GM04503 (cell line): ENCODE measurements at places on chromosomes 7 and 10.

- DNase-seq, result no peak
These were observed 256.0 kb upstream of the MKI67 start for GRCh38 chr10:128382225-128382624.

DNA sequence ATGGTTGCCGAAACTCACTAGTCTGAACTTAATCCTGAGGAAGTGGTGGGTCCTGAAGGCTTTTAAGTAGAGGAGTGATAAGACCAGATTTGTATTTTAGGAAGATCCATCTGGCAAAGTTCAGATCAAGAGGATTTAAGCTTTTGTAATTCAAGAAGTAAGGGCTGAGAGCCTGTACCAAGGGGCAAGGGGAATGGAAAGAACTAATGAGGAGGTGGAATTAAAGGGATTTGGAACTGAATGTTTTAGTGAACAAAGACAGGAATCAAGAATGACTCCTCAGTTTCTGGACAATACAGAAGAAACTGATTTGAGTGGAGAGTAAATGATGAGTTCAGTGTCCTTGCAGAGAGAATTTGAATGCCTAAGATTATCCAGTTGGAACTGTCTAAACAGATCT is 249.0 kb downstream of the C7orf25 start:
- no peak for DNase-seq

GRCh38 chr7:55240418-55241142 is 124.6 kb upstream of the LANCL2 start:
- no peak for DNase-seq

DNA sequence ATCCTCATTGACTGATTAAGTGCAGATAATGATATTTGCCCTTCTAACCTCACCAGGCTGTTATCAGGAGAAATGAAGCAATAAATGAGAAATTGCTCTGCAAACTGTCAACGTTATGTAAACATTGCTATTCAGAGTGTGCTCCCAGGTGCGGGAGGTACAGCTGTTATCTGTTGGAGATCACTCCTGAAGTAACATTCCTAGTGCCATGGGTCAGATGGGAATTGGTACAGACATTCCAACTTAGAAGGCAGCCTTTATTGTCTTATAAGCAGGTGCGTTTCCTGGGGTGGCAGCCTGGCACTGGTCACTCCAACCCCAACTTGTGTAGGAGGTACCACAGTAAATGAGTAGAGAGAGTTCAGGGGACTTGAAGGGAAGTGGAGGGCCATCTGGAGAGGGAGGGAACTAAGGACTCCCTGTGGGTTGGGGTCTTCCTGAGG is 36.8 kb downstream of the HK1 start:
- no peak for DNase-seq

DNA sequence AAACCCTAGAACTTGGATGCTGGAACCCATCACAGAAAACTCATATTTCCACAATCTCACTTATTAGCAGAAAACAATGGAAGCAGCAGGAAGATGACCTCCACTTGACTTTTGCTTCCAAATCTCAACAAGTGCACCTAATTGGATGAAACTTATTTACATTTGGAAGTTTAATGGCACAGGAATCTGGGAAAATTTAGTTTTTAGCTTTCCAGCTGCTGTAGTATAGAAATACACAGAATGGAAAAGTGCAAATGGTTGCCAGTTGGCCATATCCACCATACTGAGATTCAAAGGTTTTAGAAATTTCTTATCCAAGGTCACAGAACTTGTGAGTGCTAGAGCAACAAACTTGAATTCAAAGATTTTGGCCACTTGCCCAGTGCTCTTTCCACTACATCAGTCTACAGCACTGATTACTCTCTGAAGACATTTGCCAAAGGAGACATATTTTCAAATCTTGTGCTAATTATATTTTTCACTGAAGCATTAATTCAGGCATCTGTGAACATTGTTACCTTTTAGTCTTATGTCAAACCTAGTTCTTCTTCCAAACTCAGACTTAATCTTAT is 9.3 kb upstream of the AHR start:
- DNase-seq, result no peak

DNA sequence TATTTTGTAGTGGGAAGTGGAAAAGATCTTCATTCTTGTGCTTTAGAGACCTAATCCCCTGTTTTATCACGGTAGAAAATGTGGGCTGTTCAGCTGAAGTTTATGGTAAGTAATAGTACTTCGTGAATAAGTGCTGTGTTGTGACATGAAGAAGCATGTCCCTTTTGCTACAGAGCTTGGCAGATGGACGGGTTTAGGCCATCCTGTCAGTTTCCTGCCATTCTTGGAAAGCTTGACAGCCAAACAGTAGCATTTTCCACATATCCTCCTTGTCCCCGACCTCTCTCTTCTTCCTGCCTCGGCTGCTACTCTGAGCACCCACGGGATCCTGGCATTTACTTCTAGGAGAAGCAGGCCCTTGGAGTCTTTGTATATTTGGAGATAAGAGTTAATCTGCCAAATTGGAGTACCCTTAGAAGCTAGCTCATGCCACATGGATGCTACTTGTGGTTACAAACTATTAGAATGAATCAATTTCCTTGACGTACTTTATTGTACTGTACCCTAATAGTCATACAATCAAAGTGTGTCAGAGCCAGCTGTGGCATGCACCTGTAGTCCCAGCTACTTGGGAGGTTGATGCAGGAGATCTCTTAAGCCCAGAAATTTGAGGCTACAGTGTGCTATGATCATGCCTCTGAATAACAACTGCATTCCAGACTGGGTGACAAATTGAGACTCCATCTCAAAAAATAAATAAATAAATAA is 39.2 kb downstream of the PNLIPRP3 start:
- no peak for DNase-seq

GRCh38 chr10:25226775-25227682 is 52.2 kb downstream of the GPR158 start:
- peak; percentile 1 for DNase-seq

- no peak for DNase-seq
These were observed 63.7 kb downstream of the ST7 start for GRCh38 chr7:117017017-117017451.

DNA sequence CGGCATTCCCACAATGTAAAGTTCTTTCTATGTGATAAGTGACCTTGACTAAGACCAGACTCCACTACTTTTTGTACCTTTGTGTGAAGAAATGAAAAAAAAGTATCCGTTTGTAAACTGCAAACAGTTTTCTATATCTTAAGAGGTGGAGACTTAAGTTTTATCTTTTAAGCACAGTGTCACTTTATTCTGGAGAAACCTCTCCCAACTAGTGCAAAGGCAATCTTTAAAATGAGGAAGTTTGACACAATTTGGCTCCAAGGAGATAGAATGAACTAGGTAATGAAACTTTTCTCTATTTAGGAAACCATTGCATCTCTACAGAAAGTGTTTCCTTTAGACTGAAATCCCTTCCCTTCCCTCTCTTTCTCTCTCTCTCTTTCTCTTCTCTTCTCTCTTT is 122.9 kb downstream of the SAMD9 start:
- no peak for DNase-seq

GRCh38 chr10:124681626-124682552 is 62.3 kb downstream of the FAM53B start:
- no peak for DNase-seq

- DNase-seq, result no peak
These were observed 8.7 kb downstream of the TTYH3 start for GRCh38 chr7:2640482-2640830.

DNA sequence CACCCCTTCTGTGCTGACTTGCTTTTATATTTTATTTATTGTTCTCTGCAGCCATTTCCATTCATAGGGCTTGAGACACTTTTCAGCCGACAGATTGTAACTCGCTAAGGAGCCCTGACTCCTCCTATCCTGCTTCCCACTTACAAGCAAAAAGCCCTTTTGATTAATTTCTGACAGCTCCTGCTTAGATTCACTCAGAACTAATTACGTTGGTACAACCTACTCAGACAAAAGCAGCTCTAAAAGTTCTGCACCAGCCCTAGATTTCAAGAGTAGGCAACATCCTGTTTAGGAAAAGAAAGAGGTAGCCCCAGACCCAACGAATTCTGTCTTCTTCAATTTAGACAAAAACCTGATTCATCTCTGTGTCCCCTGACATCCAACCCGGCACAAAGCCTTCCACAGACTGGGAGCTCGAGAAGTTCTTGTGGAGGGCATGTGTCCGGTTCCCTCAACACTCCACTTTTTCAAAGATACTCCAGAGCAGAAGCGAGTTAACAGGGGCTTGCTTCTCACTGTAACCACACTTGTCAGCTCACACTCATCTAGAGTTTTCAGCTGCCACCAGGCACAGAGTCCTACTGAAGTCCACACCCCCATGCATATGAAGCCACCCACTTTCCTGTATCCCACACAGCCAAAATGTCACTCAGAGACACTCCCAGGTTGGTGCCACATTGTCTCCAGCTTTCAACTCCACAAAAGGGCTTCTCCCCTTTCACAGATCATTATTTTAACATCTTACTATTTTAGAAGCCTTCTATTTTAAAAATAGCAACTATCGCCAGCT is 113.6 kb upstream of the NFE2L3 start:
- DNase-seq, result no peak

GRCh38 chr10:44993922-44994751 is 6.6 kb upstream of the ZNF22 start:
- peak; percentile 40 for DNase-seq

GRCh38 chr7:99625321-99625720 is 8.6 kb downstream of the ZSCAN25 start:
- no peak for DNase-seq

DNA sequence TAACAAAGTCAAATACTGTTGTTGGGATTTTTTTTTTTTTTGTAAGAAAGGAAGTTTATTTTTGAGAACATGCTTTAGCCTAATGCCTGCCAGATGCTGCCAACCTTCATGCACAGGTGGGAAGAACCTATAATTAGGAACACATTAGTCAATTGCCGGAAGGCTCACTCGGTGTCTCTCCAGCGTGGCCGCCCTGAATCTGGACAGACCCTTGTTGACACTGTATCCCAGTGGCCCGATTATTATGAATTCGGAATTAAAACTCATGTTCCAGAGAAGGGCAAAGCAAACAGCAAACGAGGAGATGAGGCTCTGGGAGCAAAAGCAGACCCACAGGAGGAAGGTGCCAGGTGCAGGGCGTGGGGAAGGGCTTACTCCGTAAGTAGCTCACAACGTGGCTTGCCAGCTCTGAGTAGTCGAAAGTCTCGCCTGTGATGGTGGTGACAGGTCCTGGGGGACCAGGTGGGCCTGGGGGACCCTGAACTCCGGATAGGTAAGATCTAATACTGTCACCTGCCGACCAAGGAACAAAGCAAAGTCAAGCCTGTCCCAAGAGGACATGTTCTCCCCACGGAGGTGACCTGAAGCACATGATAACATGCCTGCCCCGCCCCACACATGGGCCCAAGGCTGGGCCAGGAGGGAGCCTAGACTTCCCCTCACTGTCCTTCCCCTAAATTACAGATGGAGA is 48.3 kb downstream of the COL17A1 start:
- DNase-seq, result no peak

DNA sequence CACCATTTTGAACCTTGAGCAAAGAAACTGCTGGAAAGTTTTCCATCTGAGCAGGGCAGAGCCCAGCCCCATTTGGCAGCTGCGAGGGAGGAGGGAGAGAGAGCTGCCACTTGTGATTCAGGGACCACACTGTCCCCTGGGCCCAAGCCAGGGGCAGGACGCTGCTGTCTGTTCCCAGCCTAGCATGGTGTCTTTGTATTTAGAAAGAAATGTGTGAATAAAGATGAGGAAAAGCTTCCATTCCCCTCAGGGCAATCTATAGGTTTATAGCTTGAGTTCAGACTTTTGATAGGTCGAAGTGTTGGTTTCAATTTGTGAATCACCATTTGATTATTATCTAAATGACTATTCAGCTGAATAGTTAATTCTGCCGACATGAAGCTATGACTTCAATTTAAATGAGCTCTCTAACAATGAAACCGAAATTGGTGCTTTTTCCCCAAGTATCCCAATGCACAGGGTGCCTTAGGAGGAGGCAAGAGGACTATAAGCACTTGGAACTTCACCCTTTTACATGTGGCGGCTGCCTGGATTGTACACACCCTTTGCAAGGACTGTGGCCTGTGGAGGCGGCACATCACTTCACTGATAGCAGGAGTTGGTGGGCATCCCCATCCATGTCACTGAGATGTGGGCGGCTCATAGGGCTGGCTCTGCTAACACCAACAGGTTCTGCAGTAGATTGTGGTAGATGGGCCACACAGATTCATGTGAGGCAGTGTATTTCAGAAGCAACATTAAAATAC is 223.5 kb downstream of the CCDC3 start:
- DNase-seq, result no peak

- DNase-seq, result no peak
These were observed 175.7 kb downstream of the GFRA1 start for GRCh38 chr10:116097239-116097784.

- no peak for DNase-seq
These were observed 355.3 kb downstream of the FGFR2 start for GRCh38 chr10:121242741-121243608.

- no peak for DNase-seq
These were observed 15.6 kb upstream of the SEPTIN7 start for GRCh38 chr7:35785250-35785649.

DNA sequence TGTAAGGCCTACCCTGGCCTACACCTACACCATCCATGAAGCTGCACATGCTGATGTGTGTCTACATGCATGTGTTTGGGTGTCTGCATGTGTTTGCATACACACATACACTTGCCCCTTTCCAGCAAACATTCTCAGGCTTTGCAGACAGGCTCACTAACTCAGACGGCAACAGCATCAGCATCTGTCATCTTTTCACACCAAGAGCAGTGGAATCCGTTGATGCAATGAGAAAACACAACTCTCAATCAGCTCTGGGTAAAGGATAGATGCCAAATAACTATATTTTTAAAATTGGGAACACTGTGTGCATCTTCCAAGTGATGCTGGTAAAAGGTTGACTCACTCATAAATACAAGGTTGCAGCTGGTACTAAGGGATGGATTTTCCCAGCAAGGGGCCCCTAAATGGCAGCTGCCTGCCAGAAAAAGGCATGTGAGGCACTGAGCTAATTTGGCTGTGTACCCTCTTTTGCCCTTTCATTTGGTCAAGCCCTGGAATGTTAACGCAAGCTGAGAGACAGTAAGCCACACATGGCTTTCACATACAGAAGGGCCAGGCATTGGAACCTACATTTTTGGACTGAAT is 296.3 kb upstream of the NPSR1 start:
- no peak for DNase-seq
